ENCODE measurements at places on chromosomes 6 and 20.
A peak's percentile ranks its signal among the peaks of the same experiment; 100 is the strongest.

DNA sequence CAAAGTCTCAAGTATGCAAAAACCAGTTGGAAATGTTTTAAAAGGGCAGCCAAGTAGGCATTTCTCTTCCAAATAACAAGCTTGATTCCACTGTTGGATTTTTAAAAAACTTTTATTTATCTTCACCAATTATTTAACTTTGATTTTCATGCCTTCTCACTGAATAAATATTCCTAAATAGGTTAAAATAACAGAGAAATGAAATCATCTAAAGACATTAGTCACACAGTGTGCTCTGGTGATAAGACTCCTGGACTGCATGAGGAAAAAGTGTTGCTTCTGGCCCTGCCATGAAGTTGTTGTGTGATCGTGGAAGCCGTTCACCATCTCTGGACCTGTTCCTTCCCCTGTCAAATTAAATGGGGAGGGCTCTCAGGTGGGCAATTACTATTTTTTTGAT is 33.8 kb upstream of the IGF2R start:
- DNase-seq: no peak

DNA sequence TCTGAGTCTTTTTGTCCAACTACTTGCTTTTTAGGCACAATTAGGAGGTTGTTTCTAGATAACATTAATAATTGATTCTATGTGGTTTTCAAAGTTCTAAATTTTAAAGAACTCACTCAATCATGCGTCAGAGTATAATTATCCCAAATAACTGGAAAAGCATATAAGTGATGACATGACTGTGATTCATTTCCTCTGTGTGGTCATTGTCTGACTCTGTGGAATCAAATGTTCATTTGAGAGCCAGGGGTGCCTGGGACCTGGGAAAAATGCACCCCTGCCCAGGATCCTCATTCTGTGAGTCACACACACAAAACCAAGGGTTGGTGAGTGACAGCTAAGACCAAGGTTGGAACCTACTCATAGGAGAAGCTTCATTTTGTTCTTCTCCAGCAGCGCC is 127.1 kb upstream of the MLIP start:
- DNase-seq: peak; percentile 80

GRCh38 chr20:57257701-57258453 is 8.6 kb downstream of the BMP7 start:
- no peak for DNase-seq

DNA sequence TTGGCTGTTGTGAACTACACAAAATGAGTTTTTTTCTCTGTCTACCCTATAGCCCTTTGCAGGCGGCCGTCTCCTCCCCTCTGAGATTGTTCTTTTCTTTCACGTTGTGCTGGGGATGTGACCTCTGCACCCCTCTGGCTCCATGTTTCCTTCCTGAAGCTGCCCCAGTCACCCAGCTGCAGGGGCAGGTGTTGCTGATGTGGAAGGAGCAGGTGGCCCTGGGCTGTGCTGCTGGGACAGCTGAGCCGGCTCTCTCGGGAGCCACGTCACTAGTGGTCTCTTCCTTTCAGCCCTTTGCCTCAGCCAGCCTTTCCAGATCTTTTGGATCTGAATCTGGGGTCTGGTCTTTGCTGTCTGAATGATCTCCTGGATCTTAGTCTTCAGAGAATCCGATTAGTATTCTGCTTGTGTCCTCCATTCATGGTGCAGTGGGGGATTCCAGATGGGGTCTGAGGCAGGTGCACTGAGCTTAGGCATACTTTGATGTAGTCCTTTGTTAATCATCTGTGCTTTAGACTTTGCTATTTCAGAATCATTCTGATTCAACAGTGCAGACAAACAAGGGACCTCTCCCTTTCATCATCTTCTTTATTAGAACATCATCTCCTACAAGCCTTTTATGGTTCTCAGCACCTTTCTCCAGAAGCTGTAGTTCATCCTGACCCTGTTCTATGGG is 31.4 kb downstream of the TMEM181 start:
- DNase-seq: no peak

GRCh38 chr6:136684466-136684865 is 107.8 kb downstream of the MAP3K5 start:
- no peak for DNase-seq

DNA sequence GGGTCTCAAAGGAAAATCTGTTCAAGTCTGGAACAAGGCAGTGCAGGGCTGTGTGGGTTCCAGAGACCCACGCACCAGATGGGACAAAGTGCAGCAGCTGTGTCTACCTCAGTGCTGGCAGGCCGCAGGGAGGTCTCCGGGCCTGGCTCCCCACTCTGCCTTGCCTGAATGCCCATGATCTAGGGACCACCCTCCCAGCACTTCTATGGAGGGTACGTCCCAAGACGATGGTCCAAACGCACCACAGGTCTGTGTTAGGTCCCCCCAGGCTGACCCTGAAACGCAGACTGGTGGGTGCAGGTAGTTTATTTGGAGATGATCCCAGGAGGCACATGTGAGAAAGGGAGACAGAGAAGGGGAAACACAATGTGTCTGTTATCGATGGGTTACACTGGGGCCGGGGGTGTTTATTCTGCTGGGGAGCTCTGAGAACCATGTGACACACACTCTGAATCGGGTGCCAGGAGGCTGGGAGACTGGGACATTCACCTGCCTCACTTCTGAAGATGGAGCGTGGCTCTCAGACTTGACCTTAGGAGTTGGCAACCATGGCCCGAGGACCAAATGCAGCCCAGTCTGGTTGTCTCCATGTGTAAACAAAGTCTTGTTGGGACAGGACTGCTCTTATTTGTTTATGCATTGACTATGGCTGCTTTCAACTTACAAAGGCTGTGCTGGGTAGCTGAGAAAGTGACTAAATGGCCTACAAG is 21.7 kb downstream of the CST9L start:
- no peak for DNase-seq

DNA sequence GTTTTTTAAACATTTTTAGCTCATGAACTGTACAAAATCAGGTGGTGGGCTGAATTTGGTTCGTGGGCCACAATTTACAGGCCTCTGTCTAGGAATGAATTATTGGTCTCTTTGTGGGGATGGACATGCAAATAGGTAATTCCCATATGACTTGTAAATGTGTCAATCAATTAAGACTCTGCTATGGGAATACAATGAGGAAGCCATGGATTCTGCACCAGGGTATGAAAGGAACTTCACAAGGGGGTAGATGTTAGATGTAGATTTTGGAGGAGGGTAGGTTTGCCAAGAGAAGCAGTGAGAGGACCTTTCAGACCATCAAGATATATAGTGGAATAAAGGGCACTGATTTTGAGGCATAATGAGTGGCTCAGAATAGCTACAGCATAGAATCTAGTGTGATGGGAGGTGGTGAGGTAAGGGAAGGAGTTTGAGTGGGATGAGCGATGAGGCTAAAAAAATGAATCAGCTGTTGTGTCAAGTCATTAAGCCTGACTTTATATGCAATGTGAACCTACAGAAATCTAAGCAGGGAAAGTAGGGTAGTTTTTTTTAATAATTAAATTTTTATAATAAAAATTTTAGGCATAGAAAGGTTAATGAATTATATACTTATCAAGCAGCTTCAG is 32.6 kb upstream of the RNF182 start:
- DNase-seq: no peak

DNA sequence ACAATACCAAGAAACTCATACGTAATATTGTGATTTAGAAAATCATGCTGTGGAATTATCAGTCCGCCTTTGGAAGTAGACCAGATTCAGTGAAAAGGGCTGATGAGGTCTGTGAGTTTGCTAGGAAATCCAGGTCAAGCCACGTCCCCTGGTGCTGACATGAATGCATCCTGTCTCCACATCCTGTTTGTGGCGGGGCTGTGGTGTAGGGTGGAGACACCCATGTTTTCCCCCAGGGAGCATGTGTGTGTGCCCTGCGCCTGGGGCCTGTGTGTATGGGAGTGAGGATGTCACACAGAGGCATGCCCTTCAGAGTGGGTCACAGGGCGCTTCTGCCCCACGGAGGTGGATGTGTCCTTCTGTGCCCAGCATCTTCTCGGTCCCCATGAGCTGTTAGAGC is 109.1 kb downstream of the SASH1 start:
- no peak for DNase-seq

- no peak for DNase-seq
These were observed 18.2 kb downstream of the WRNIP1 start for GRCh38 chr6:2783188-2783963.

DNA sequence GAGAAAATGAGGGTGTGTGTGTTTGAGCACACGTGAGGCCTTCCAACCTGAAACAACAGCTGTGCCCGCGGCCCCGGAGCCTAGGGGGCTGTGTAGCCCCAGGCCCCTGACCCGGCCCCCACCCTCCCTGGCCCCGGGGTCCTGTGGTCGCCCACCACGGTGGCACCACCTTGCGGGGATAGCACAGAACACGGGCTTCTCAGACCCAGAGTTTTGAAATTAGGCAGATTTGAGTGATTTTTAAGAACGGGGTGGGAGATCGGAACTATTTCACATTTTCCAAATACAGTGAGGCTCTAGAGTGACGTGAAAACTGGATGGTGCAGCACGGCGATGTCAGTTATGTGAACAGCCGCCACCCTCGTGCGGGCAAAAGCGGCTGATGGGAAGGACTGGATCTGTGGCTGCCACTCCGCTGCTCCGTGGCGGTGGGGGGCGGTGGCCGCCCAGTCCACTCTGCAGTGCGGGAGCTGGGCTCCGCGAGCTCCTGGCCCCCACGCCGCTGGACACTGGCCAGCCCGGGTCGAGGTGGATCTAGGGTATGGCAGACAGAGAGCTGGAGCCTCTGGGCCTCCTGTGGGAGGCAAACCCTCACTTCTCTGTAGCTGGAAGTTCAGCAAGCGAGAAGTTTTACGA is 17.3 kb upstream of the BHLHE23 start:
- no peak for DNase-seq

- no peak for DNase-seq
These were observed 44.9 kb downstream of the ABHD12 start for GRCh38 chr20:25345721-25346120.

Data from AG10803 (cell line).